ENCODE measurements at places on chromosomes 13 and 19. TPM values are rescaled to one million over a fixed set of nuclear protein-coding genes. Genes with fewer than 3 reads are reported as not detected.

DNA sequence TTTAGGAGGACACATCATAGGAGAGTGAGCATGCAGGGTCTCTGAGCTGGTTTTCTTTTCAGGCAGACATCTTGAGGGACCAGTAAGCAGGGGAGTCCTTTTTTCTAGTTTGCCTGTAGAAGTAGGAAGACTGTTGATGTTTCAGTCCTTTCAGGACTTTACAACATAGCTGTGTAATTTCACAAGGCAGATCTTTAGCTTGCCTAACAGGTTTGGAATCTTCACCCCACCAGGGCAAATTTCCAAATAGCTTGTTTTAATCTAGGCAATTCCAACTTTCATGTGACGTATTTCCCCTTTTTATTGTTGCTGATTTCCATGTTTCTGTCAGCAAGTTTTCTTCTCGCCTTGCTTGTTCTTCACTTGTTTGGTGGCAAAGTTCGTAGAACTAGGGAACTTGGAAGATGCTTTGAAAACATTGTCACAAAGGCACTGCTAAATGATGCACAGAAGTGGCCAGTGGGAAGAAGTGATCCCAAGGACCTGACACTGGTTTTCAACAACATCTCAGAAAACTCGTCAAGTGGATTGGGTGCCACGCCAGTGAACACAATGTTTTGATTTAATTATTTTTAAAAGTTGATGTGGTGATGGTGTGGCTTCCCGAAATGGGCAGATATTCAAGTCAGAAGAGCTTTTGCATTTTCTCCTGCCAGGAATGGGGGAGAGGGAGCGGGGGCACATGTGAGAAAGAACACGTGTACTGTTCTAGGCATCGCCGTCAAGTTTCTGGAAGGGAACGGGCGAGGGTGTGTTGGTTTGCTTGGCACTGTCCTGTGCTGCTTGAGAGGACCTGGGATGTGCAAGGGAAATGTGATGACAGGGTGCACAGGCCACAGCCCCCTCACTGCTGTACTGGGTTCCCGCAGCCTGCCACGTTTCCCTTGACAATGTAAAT is 418.6 kb downstream of the OXGR1 start:
- DNase-seq: no peak

- no peak for DNase-seq
Observed at GRCh38 chr19:32012206-32012605, 333.2 kb upstream of the ZNF507 start.

DNA sequence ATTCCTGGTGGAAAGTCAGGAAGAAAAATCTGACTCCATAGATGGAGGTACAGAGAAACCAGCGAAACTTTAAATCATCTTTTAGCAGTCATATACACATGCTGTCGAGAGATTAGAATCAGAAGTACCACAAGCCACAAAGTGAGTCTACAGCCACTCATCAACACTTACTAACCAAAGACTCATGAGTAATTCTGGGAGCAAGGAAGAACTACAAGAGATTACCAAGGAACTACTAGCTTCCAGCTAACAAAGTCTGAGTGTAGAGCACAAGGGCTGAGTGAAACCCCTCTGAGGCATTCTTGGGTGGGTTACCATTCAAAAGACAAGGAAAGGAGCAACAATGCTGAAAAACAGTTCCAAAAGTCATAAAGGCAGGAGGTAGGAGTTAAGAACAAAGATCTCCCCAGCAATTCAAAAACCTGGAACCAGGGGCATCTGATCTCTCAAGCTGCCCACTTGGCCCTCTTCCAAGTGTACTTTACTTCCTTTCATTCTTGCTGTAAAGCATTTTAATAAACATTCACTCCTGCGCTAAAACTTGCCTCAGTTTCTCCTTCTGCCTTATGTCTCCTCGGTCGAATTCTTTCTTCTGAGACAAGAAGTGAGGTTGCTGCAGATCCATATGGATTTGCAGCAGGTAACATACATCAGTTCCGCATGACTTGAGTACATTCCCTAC is 13.0 kb downstream of the RBM26 start:
- DNase-seq: peak; percentile 36

DNA sequence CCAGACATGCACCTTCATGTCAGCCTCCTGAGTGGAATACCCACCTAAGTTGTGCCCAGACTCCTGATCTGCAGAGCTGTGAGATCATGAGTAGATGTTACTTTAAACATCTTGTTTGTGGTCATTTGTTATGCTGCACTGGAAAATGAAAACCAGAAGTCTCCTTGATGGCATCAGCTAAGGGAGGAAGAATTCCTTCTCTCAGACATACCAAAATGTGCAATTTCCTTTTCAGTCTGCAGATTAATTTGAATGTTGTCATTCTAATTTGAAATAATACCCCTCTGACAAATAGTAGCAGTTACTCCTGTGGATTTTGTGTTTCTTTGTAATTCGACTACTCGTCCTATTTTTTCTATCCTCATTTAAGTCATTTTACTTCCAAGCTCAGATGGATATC is 59.3 kb downstream of the ITGBL1 start:
- DNase-seq: no peak

GAS6 gene
- 0.78 TPM for polyA plus RNA-seq

GRCh38 chr19:7442423-7442822 is 46.4 kb downstream of the PEX11G start:
- DNase-seq: no peak
